CD4-positive, CD25-positive, alpha-beta regulatory T cell (primary cell): ENCODE measurements at places on chromosomes 2 and 18.

GRCh38 chr2:196453613-196454047 lies 185.9 kb upstream of the CCDC150 start:
- DNase-seq, result peak; percentile 13

- no peak for DNase-seq
Observed at GRCh38 chr2:148067801-148068200, 46.9 kb downstream of the MBD5 start.

- no peak for DNase-seq
Observed at GRCh38 chr2:8484502-8485283, 197.2 kb upstream of the ID2 start.

DNA sequence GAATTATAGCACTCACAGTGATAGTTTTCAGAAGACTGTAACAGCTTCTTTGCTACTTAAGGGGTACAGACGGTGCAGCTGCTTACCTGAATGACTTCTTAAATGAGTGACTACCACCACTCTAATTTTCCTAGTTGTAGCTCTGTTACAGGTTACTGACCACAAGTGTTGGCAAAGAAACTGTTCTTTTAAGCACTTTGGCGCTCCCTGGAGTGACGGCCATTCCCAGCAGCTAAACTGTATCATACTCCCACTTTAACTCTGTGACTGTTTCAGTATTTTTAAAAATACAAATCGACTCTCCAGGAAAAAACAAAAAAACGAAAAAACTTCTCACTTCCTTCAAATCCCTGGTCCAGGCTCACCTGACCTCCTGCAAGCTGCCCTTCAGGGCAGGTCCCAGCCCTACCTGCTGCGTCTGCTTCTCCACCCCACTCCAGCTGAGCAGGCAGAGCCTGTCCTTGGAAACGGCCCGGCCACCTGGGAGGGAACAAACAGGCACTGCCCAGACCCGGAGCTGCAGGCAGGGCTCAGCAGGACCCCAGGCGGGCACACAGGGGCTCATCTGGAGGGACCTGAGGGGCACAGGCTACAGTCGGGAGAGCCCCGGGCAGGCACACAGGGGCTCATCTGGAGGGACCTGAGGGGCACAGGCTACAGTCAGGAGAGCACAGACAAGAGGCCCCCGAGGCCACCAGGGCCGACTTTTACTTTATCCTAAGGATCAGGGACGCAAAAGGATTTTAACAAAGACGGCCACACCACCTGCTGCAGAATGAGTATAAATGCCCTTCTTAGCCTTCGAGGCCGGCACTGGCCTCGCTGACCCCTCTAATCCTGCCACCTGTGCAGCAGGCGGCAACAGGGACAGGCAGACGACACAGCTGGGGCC lies 24.5 kb downstream of the SLC66A2 start:
- no peak for DNase-seq

GRCh38 chr2:169765523-169765922 lies 31.9 kb downstream of the KLHL23 start:
- no peak for DNase-seq

GRCh38 chr2:17969661-17970060 lies 91.2 kb downstream of the KCNS3 start:
- no peak for DNase-seq

DNA sequence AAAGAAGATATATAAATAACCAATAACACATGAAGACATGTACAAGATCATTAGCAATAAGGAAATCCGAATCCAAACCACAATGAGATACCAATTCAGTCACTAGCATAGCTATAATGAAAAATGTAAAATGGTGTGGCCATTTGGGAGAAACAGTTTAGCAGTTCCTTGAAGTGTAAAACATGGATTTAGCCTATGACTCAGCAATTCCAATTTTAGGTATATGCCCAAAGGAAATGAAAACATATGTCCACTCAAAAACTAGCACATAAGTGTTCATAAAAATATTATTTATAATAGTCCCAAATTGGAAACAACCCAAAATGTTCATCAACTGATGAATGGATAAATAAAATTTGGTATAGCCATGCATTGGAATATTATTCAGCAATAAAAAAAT lies 165.5 kb upstream of the CRIM1 start:
- no peak for DNase-seq

- no peak for DNase-seq
Observed at GRCh38 chr2:72806280-72806945, 19.4 kb downstream of the EXOC6B start.

GRCh38 chr2:146527166-146527565 lies 1317.7 kb upstream of the ACVR2A start:
- no peak for DNase-seq

- DNase-seq, result no peak
Observed at GRCh38 chr2:107712857-107713256, 113.8 kb upstream of the RGPD4 start.

GRCh38 chr2:127514485-127514884 lies 11.8 kb downstream of the IWS1 start:
- DNase-seq, result no peak

- DNase-seq, result peak; percentile 87
Observed at GRCh38 chr2:197309691-197310231, 819 bp downstream of the ANKRD44 start.

GRCh38 chr2:174681099-174682006 lies 82.9 kb downstream of the CHRNA1 start:
- no peak for DNase-seq

GRCh38 chr18:75253784-75254183 lies 43.2 kb downstream of the TSHZ1 start:
- no peak for DNase-seq

DNA sequence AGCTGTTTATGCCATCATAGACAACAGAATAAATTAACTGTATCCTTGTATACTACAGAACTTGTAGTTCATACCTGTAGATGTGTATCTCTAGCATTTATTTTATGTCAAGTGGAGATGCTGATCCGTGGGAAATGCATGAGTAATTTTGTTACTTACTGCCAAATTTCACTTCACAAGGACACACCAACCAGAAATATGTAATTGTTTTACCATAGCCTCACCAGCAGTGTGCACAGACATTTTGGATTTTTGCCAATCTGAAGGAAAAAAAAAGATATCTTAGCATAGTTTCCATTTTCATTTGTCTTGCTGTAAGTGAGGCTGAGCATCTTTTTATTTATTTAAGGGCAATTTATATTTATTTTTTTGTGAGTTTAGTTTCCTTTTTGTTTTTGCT lies 265.1 kb upstream of the OSR1 start:
- DNase-seq, result no peak

GRCh38 chr2:43266711-43267111 lies 40.3 kb upstream of the ZFP36L2 start:
- DNase-seq, result no peak

- no peak for DNase-seq
Observed at GRCh38 chr2:38269421-38269820, 107.7 kb downstream of the ATL2 start.

DNA sequence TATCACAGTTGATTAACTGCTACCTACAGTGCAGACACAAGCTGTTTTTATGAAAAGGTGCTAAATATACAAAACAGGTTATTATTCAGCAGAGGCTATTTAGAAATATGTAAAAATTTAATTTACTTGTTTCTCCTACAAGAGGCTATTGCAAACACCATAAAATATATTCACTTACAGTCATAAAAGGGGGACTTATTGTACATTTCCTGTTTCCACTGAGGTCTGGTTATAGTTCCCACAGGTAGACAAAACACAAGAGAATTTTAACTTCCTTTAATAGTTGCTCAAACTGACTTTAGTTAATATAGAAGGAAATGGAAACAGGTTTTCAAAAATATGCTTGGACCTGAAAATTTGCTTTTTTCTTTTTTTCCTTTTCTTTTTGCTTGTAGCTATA lies 40.0 kb upstream of the FRZB start:
- no peak for DNase-seq

- DNase-seq, result no peak
Observed at GRCh38 chr2:184078496-184078895, 519.8 kb upstream of the ZNF804A start.

- no peak for DNase-seq
Observed at GRCh38 chr2:175824243-175824642, 177.8 kb downstream of the LNPK start.

DNA sequence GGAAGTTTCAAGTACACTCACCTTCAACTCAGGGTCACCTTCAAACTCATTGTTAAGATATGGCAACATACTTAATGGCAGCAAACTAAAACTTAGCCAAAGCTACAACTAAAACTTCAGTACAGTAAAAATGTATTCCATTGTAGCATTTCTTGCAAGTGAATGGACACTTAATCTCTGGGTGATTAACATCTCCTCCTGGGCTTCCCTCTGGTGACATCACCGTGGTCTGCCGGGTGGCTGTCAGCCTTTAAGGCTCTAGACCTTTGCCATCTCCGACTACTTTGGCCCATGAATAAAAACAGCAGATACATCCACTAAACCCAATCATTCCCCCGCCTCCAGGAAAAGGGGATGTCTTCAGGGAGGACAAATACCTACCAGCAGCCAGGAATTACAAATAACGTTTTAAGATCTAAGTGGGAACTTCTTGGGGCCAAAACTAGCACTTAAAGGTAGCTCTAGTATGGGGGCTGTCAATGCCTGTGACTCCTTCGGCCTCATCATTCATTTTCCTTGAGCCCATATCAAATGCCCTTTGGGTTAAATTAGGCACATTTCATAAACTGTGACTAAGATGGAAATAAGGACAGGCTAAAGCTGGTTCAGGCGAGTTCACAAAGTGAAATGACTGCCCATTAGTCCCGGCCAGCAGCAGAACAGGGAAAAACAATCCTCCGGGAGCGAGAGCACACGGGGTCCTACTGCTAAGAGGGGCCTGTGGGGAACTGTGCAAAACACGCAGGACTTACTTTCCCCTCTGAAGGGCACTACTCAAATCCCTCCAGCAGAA lies 1.1 kb downstream of the TFCP2L1 start:
- no peak for DNase-seq

DNA sequence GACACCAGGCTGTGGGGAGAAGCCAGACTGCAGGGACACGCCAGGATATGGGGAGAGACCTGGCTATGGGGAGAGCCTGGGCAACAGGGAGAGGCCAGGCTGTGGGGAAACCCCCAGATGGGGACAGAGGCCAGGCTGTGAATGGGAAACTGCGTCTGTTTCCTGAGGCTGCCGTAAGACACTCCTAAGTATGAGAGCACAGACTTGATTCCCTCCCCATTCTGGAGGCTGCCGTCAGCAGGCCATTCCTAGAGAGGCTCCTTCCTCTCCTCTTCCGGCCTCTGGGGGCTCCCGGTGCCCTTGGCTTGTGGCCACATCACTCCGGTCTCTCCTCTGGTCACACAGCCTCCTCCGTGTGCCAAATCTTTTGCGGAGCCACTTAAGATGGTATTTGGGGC lies 32.3 kb downstream of the ADI1 start:
- no peak for DNase-seq

GRCh38 chr18:6039055-6039454 lies 143.7 kb upstream of the TMEM200C start:
- no peak for DNase-seq

GRCh38 chr2:143779021-143779420 lies 649.8 kb downstream of the ARHGAP15 start:
- DNase-seq, result no peak

GRCh38 chr2:166060191-166060590 lies 67.6 kb downstream of the SCN1A start:
- DNase-seq, result no peak

- no peak for DNase-seq
Observed at GRCh38 chr2:14480906-14481305, 151.6 kb upstream of the LRATD1 start.

GRCh38 chr2:30561349-30561748 lies 114.3 kb downstream of the LCLAT1 start:
- no peak for DNase-seq

DNA sequence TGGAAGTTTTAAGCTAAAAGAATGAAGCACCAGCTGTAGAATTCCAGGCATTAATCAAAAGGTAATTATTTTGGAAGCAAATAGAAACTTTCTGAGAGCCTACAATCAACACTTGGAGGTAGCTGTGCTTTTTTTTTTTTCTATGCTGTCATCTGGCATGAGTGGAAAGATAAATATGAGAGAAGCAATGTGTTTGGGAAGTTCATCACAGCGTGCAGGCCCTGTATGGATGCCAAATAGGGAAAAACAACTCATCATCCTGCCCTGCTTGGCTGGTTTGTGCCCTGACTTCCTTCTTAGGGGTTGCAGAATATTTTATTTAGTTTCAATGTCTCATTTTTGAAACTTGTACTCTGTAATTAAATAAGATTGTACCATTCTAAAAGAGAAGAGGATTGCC lies 437.4 kb downstream of the PIK3C3 start:
- no peak for DNase-seq

- no peak for DNase-seq
Observed at GRCh38 chr18:36851202-36851590, 22.3 kb downstream of the KIAA1328 start.

DNA sequence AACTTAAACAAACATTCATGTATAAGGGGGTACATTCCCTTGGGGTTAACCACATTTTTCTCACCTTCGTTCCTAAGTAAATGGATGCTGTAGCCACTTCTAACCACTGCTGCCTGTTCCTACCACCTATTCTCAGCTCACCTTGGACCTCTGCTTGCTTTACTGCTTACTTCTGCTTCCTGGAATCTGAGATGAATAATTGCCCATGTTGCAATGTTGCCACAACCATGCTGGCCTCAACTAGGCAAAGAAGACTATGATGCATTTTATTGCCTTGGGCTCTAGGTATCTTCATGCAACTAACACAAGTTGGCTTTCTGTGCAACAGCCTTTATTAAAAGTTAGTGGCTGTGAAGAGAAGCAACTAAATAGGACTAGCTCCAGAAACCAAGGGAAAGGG lies 106.3 kb upstream of the TCF4 start:
- no peak for DNase-seq

DNA sequence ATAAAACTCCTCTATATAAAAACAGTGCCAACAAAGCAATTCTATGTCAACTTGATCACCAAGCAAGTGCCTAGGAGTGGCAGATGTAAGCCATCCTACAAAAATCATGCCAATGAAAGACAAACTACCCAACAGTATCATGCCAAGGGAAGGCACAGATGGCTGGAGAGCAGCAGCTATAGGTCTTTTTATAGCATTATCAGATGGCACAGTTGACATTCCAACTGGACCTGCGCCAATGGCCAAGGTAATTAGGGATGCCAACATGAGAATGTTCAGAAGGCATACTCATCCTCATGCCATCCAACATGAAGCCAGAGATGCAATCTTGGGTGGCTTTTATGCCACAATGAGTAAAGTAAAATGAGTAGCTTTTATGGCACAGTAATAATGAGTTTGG lies 237.3 kb downstream of the OTX1 start:
- no peak for DNase-seq
